ENCODE measurements at places on chromosomes 5 and 9.
A peak's percentile ranks its signal among the peaks of the same experiment; 100 is the strongest.

DNA sequence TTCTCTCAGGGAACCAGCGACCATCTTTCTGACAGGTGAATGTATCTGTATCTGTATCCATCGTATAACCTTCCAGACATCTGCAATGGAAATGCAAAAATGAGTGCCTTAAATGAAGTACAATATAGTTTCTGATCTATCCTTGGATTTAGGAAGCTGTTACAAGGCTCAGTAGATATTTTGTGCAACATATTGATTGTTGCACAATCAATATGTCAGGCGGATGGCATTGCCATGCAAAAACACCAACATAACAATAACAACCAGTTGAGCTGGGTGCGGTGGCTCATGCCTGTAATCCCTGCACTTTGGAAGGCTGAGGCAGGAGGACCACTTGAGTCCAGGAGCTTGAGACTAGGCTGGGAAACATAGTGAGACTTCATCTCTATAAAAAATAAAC lies 66.8 kb upstream of the TXNDC8 start:
- no peak for DNase-seq

DNA sequence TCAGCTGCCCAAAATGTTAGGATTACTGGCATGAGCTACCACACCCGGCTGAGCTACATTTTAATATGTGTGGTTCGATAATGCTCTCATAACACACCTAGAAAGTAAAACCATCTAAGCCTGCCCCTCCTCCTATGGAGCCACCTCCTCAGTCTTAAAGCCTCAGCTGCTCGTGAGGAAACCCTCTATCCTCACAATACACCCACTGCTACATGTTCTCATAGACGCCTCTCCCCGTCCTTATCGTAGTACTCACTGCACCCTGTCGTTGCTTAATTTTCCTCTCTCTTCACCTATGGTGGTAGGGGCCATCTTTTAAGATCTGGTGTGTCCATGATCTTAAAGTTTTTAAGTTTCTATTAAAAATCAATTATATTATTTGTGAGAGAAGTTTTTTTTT lies 72.9 kb downstream of the RCL1 start:
- DNase-seq: no peak

DNA sequence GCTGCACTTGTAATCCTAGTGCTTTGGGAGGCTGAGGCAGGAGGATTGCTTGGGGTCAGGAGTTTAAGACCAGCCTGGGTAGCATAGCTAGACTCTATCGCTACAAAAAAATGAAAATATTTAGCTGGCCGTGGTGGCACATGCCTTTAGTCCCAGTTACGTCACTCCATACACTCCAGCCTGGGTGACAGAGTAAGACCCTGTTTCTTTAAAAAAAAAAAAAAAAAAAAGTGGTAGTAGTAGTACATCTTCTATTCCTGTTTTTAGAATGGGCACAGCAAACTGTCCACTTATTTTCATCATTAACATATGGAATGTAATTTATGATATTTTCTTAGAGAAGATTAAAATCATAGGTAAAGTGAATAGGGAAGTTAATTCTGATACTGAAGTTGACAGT lies 48.2 kb downstream of the TRIO start:
- no peak for DNase-seq

DNA sequence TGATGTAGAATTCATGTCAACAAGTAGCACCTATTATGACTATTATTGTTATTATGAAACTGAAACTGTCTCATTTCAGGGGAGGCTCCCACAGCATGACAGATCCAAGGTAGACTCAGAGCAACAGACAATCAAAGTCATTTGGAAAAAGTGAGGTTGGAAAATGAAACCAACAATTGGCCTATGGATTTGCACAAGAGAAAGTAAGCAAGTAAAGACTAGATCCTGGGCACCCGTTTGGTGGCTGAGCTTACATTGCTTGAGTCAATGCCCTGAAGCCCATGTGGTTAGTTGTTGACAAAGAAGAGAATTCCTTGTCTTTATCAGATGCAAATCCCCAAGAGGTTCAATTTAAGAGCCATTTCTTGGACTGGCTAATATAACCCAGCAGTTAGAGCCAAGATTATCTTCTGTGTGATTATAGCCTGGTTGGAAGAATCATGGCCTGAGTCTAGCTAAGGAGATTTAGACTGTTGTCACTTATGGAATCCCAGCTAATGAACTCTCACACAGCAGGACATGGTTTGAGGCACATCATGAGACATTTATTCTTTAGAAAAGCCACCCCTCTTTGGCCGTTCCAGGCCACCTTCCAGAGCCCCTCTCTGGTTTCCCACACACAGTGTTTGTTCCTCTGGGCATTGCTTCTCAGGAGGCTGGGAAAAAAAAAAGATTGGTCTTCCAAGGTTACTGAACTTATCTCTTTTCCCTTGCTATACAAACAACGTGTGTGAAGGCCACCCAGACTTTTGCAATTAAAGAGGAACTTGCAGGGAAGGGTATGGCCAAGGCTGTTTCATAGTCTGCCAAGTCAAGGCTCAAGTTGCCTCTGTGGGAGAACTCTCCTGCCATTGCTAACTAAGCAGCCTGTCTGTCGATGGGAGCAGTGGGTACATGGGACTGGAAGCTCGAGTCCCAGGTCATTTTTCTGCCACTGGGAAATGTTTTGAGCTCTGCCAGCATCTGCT lies 399.5 kb downstream of the ENC1 start:
- peak; percentile 22 for DNase-seq
